ENCODE measurements at places on chromosomes 2 and 18. TPM values are rescaled to one million over a fixed set of nuclear protein-coding genes. Genes with fewer than 3 reads are reported as not detected.

- peak; percentile 71 for DNase-seq
- H3K27ac ChIP-seq, result no peak overlapping the region
- no peaks in the 10 kb centered on the region for H3K27me3 ChIP-seq
- no peaks in the 10 kb centered on the region for H3K4me1 ChIP-seq
- no peak overlapping the region for H3K4me3 ChIP-seq
- no peaks in the 10 kb centered on the region for H3K36me3 ChIP-seq
These were observed 24.4 kb downstream of the ZNF892 start for GRCh38 chr2:95231723-95232122.

GULP1 gene
- 30.6 TPM for total RNA-seq

GRCh38 chr2:218891275-218892135 is 10.9 kb downstream of the WNT10A start:
- H3K4me3 ChIP-seq, result no peak overlapping the region
- H3K27me3 ChIP-seq, result peaks cover 39% of the 10 kb centered on the region
- no peaks in the 10 kb centered on the region for H3K36me3 ChIP-seq
- H3K27ac ChIP-seq, result no peak overlapping the region

SRD5A2 gene
- not detected for total RNA-seq

MZT2A gene
- total RNA-seq, result 46.5 TPM
